ENCODE measurements at places on chromosomes 2 and 18.
A peak's percentile ranks its signal among the peaks of the same experiment; 100 is the strongest.

DNA sequence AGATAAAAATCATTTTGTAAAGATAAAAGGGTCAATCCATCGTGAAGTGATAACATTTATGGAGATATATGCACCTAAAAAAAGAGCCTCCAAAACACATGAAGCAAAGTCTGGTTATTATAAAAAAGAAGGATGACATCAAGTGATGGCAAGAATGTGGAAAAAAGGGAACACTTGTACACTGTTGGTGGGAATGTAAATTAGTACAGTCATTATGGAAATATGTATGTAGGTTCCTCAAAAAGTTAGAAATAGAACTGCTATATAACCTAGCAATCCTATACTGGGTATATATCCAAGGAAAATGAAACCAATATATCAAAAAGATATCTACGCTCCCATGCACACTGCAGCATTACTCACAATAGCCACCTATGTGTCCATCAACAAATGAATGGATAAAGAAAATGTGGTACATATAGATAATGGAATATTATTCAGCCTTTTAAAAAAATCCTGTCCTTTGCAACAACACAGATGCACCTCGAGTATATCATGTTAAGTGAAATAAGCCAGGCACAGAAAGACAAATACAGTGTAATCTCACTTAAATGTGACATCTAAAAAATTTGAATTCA, 28.9 kb downstream of the ABCB11 start:
- no peak for DNase-seq

GRCh38 chr18:29028560-29028959, 851.6 kb upstream of the CDH2 start:
- no peak for DNase-seq

GRCh38 chr2:219521066-219521880, 7.0 kb downstream of the ASIC4 start:
- peak; percentile 82 for DNase-seq

DNA sequence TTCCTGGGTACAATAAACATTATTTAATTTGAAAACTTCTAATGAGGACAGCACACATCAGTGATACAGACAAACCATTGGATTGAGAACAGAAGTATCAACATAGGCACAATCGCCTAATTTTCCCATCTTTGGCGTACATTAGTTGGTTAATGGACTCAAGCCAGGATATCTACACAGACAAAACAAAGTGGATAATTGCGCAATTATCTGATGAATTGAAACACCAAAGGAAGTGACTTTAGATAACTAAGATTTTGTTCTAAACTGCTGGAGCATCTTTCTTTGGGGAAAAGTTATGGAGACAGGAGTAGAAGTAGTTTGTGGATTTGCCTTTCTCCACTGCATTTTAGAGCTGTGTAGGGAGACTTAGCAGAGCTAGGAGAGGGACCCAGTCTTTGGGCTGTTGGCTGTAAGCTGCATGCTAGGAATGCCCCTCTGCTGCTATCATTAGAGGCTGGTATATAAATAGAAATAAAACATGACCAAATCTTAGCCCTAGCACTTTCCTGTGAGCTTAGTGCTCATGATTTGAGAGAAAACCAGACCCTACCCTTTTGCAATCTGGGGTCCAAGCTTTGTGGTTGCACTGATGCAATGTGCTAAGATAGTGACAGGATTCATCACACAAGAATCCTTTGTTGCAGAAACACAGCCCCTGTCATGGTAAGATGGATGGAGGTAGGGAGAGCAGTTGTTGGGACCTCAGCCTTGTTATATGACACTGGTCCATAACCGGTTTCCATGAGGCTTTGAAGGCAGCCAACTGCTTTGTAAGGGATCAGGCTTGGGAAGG, 264.5 kb upstream of the PIK3C3 start:
- DNase-seq, result no peak

DNA sequence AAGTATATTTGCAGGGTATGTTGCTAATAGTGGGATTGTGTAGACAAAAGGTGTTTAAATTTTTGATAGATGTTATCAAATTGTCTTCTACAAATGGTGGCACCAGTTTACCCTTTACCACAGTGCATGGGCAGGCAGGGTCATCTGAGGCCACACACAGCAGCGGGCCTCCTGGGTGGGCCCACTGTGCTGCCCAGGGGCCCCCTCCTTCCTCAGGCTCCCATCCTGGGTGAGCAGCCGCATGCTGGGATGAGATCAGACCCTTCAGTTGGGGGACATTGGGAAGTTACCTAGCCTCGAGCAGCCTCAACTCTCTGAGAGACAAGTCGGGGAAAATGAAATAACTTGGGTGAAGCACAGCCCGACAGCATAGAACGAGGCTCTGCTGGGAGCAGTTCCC, 9.7 kb downstream of the MYO7B start:
- DNase-seq, result no peak

DNA sequence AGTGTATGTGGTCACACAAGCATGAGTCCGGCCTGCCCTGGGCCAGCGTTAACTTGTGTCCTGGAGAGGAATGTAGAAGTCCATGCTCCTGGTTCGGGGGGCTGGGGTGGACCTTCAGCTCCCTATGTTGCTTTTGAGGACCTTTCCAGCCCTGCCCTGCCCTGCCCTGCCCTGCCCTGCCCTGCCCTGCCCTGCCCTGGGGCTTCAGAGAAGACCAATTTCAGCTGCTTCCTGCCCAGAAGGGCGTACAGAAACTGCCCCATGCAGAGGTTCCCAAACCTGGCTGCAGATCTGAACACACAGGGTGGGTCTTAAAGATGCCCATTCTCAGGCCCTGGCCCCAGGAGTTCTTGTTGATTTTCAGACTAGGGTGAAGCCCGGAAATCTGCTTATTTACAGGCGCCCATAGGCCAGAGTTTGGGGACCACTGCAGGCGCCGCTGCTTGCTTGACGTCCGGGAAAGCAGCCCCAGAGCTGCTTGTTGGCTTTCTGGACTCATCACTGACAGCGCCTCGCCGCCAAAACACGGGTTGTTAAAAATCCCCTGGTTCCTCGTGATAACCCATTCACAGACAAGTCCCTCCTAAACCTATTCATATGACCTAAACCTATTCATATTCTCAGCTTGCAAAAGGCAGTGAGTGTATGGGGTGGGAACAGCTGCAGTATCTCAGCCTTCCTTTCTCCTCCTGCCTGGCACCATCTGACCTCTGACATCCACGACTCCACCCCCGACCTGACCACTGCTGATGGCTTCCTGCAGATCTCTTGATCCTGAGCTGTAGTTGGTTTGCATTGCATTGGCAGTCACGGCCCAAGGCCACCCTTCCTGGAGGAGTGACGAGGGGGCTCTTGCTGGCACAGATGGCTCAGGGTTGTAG, 198.3 kb downstream of the GLI2 start:
- peak; percentile 21 for DNase-seq

- DNase-seq, result no peak
Observed at GRCh38 chr2:190158798-190159434, 96.4 kb upstream of the MSTN start.

DNA sequence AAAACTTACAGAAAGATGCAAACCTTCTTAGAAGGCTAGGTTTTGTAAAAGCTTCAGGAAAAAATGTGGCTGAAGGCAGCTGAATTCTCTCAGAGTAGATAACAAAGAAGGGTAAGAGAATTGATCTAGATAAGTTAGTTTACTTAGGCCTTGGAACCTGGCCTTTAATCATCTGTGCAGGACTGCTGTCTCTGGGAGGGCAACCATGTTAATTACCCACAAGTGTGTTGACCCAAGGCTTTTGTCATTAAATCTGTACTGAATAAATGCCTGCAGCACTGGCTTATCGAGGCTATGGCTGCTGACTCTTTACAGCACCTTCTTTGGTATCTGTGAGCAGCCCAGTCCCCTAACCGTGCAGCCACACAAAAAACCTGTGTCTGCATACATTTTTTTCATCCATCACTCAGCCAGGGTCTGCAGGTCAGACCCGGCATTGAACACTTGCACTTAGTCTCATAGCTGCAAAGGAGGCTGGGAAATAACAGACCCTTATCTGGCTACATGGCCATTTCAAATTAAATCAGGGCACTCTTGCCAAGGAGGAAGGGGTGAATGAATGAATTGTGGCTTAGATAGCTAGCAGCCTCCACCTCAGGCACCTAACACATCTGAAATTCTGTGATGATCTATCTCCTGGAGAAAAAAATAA, 120.2 kb upstream of the MSH2 start:
- no peak for DNase-seq

DNA sequence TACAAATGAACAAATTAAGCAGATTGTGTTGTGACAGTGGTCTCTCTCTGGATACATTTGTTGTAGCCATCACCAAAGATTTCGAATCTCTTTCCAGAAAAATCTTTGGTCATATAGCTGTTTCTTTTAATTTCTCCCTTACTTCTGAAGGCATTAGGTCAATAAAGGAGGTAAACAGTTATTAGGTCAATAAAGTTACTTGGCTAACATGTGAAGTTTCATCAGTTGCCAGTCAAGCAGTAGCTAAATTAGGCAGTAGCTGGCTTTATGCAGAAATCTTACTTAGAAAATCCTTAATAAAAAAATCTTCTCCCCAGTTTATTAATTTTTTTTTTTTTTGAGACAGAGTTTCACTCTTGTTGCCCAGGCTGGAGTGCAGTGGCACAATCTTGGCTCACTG, 115.5 kb downstream of the MBD5 start:
- DNase-seq, result no peak

- DNase-seq, result no peak
Observed at GRCh38 chr2:221567231-221567760, 4.8 kb downstream of the EPHA4 start.

GRCh38 chr2:64656379-64656778, 2.7 kb upstream of the SERTAD2 start:
- no peak for DNase-seq

- DNase-seq, result no peak
Observed at GRCh38 chr18:3139406-3139805, 80.4 kb downstream of the MYOM1 start.

GRCh38 chr2:205119136-205119535, 563.2 kb upstream of the NRP2 start:
- DNase-seq, result peak; percentile 38

GRCh38 chr2:82234283-82234874, 1929.8 kb upstream of the LRRTM1 start:
- peak; percentile 2 for DNase-seq

- no peak for DNase-seq
Observed at GRCh38 chr2:232527905-232528470, 2.0 kb downstream of the CHRND start.

GRCh38 chr2:219595256-219595655, 2.4 kb upstream of the STK11IP start:
- DNase-seq, result no peak

GRCh38 chr2:8139668-8140200, 542.1 kb upstream of the ID2 start:
- DNase-seq, result no peak

- no peak for DNase-seq
Observed at GRCh38 chr2:112636605-112637288, 9.0 kb upstream of the SLC20A1 start.
